ENCODE measurements at places on chromosomes 5 and 9. TPM values are rescaled to one million over a fixed set of nuclear protein-coding genes. Genes with fewer than 3 reads are reported as not detected.

GRCh38 chr9:1253064-1253979 is 203.2 kb downstream of the DMRT2 start:
- no peaks in the 10 kb centered on the region for H3K36me3 ChIP-seq
- no peak overlapping the region for H3K27ac ChIP-seq
- H3K27me3 ChIP-seq, result no peaks in the 10 kb centered on the region
- DNase-seq, result no peak

DNA sequence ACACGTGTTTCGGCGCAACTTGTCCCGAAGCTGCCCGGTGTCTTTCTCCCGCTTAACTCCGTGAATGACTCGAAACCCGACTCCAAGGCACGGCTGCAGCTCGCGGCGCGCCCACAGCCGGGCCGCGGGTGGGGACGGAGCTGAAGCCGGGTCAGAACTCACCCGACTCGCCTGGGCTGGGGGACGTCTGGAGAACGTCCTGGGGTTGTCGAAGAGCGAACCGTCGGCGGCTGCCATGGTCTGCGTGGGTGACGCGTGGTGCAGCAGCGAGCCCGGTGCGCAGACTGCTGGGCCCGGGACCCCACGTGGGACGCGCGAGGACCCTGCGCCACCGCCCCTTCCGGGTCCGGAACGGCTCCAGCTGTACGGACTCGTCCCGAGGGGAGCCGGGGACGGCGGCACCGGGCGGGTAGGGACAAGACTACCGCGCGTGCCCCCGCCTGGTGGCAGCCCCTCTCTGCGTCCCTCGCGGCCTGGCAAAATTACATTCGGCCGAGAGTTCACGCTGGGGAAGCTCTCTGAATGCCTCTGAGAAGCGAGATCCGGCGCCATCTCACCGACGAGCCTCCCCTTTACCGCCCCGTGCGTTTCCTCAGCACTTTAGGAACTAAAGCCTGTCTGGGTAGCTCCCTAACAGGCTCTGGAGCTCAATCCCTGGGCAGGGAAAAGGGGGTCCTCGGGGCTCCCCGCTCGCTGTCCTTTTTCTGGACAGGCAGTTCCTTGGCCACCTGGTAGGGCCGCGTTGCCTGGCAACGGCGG is at the start of gene DDX31:
DDX31 (minus strand) TSS at position 286 of the 759 bp plus-strand sequence; CDS start at position 237, 49 bp downstream.
- DNase-seq, result peak; percentile 83
- H3K27me3 ChIP-seq, result no peaks in the 10 kb centered on the region
- peak within 1 kb of the TSS; percentile 100 for H3K4me3 ChIP-seq
- H3K4me1 ChIP-seq, result peaks cover 32% of the 10 kb centered on the region

GRCh38 chr5:33795496-33795895 is 96.3 kb downstream of the ADAMTS12 start:
- DNase-seq, result no peak
- H3K27ac ChIP-seq, result no peak overlapping the region
- H3K36me3 ChIP-seq, result no peaks in the 10 kb centered on the region
- H3K4me3 ChIP-seq, result no peak overlapping the region
- H3K4me1 ChIP-seq, result no peaks in the 10 kb centered on the region

DNA sequence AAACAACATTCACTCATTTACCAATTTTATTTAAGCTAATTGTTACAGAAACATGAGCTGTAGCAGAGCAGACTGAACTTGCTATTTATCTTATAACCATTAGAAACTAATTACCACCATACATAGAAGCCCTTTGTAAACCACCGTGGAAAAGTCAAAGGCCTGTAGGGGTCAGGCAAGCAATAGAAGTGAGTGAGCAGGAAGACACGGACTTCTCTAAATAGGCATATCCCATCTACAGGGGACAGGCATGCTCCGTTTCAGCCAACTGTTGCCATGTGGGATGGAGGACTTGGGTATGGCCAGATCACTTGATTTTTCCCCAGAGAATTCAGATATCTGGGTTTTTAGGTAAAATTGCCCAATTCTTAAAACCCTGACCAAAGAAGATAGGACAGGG is 44.8 kb downstream of the PRRC1 start:
- DNase-seq, result no peak
- H3K27me3 ChIP-seq, result peaks cover 5% of the 10 kb centered on the region
- H3K36me3 ChIP-seq, result no peaks in the 10 kb centered on the region
- H3K27ac ChIP-seq, result no peak overlapping the region
- no peak overlapping the region for H3K4me3 ChIP-seq

The PHF24 gene
- not detected for total RNA-seq

GRCh38 chr9:79788662-79789061 is 216.9 kb downstream of the TLE4 start:
- no peaks in the 10 kb centered on the region for H3K4me1 ChIP-seq
- H3K4me3 ChIP-seq, result no peak overlapping the region
- H3K27ac ChIP-seq, result no peak overlapping the region
- no peak for DNase-seq

The TAF9 gene
- total RNA-seq, result 54.2 TPM

GRCh38 chr5:57703721-57704120 is 221.1 kb upstream of the ACTBL2 start:
- H3K36me3 ChIP-seq, result no peaks in the 10 kb centered on the region
- H3K27me3 ChIP-seq, result no peaks in the 10 kb centered on the region
- H3K4me3 ChIP-seq, result no peak overlapping the region
- H3K27ac ChIP-seq, result no peak overlapping the region

DNA sequence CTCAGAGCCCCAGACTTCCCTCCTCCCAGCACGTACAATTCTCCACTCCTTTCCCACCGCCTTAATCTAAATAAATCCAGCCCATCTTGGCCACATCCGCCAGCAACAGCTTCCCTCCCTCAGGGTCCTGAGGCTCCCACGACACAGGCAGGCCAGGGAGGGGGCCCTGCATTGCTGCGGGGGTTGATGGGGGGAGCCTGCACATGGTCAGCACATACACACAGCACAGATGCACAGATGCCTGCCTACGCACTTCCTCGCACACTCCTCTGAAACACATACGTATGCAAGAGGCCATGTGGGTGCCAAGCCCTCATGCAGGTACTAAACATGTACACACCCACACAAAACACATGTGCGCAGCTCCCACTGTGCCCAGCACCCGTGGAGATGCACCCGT is 14.8 kb downstream of the PDGFRB start:
- H3K36me3 ChIP-seq, result no peaks in the 10 kb centered on the region
- no peak overlapping the region for H3K4me3 ChIP-seq
- no peaks in the 10 kb centered on the region for H3K4me1 ChIP-seq
- DNase-seq, result no peak

DNA sequence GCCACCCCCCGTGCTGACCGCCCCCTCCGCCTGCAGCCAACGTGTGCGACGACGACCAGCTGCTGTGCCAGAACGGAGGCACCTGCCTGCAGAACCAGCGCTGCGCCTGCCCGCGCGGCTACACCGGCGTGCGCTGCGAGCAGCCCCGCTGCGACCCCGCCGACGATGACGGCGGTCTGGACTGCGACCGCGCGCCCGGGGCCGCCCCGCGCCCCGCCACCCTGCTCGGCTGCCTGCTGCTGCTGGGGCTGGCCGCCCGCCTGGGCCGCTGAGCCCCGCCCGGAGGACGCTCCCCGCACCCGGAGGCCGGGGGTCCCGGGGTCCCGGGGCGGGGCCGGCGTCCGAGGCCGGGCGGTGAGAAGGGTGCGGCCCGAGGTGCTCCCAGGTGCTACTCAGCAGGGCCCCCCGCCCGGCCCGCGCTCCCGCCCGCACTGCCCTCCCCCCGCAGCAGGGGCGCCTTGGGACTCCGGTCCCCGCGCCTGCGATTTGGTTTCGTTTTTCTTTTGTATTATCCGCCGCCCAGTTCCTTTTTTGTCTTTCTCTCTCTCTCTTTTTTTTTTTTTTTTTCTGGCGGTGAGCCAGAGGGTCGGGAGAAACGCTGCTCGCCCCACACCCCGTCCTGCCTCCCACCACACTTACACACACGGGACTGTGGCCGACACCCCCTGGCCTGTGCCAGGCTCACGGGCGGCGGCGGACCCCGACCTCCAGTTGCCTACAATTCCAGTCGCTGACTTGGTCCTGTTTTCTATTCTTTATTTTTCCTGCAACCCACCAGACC is 80.2 kb downstream of the NTNG2 start:
- no peaks in the 10 kb centered on the region for H3K36me3 ChIP-seq
- peaks cover 10% of the 10 kb centered on the region for H3K27me3 ChIP-seq
- DNase-seq, result peak; percentile 82
- H3K4me1 ChIP-seq, result peaks cover 31% of the 10 kb centered on the region

- H3K4me3 ChIP-seq, result no peak overlapping the region
- no peaks in the 10 kb centered on the region for H3K36me3 ChIP-seq
- no peak for DNase-seq
- no peak overlapping the region for H3K27ac ChIP-seq
These were observed 65.5 kb upstream of the ABCA1 start for GRCh38 chr9:104993291-104993963.

- H3K27me3 ChIP-seq, result no peaks in the 10 kb centered on the region
- H3K4me1 ChIP-seq, result no peaks in the 10 kb centered on the region
- no peak overlapping the region for H3K27ac ChIP-seq
- DNase-seq, result no peak
- H3K36me3 ChIP-seq, result no peaks in the 10 kb centered on the region
- H3K4me3 ChIP-seq, result no peak overlapping the region
These were observed 86.2 kb downstream of the PTPN3 start for GRCh38 chr9:109411798-109412352.

The PRUNE2 gene
- total RNA-seq, result not detected

The ZNF622 gene
- total RNA-seq, result 54.1 TPM

DNA sequence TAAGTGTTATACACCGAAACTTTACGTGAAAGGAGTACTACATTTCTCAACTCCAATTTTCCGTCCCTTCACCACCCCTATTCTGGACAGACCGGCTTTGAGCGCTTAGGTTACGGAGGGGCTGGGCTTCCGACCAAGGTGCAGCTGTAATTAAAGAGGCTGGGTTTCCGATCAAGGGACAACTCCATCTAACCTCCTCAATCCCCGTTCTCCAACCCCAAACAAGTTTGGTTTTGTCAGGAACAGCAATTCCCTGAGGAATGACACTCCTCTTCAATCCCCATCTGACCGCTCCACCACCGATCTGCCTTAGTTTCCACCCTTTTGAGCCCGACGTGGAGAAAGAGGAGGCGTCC is 577 bp downstream of the TUT7 start:
- H3K36me3 ChIP-seq, result no peaks in the 10 kb centered on the region
- DNase-seq, result peak; percentile 4
- no peaks in the 10 kb centered on the region for H3K27me3 ChIP-seq
- peaks cover 29% of the 10 kb centered on the region for H3K4me1 ChIP-seq
- H3K27ac ChIP-seq, result peak overlapping the region; percentile 75

The SLC28A3 gene
- not detected for total RNA-seq

The SPATA31E1 gene
- not detected for total RNA-seq

DNA sequence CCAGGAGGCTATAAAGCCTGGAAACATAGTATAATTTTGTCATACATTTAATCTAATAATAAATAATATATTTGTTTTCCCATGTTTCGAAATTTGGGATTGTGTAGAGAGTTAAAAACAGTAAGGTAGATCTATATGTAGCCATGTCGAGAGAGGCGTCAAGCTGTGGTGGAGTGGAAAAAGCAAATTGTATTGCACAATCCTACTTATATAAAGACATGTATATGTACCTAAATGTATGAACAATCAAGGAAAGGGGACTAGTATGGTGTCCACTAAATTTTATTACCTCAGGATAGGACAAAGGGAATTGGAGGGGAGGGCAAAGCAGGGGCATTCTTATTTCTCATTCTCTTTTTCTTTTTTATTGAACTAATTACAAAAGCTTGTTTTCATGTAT is 52.0 kb downstream of the GLRA1 start:
- no peak overlapping the region for H3K27ac ChIP-seq
- H3K36me3 ChIP-seq, result no peaks in the 10 kb centered on the region
- peaks cover 6% of the 10 kb centered on the region for H3K4me1 ChIP-seq
- no peaks in the 10 kb centered on the region for H3K27me3 ChIP-seq
- no peak for DNase-seq

GRCh38 chr5:134846641-134846960 is 833 bp downstream of the C5orf24 start:
- H3K4me1 ChIP-seq, result peaks cover 38% of the 10 kb centered on the region
- peak overlapping the region; percentile 76 for H3K4me3 ChIP-seq

GRCh38 chr9:125752070-125752628 is 5.0 kb downstream of the PBX3 start:
- no peak overlapping the region for H3K27ac ChIP-seq
- H3K27me3 ChIP-seq, result no peaks in the 10 kb centered on the region
- peaks cover 6% of the 10 kb centered on the region for H3K4me1 ChIP-seq
- H3K36me3 ChIP-seq, result no peaks in the 10 kb centered on the region

GRCh38 chr9:6639622-6640021 is 5.9 kb downstream of the GLDC start:
- no peak overlapping the region for H3K27ac ChIP-seq
- no peaks in the 10 kb centered on the region for H3K36me3 ChIP-seq
- DNase-seq, result no peak
- H3K27me3 ChIP-seq, result peaks cover 28% of the 10 kb centered on the region

DNA sequence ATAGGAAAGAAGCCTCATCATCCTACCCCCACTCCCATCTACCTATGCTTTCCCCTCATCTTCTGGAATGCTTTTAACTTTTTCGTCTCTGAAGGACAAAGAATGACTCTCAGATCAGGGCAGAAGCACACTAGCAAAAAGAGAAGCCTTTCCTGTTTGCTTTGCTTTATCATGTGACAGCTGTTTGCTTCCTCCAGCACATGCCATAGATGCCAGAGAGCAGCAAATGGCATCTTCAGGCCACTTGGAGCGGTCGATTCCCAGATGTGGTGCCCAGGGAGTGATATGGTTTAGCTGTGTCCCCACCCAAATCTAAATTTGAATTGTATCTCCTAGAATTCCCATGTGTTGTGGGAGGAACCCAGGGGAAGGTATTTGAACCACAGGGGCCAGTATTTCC is 294.8 kb downstream of the GADD45G start:
- H3K27me3 ChIP-seq, result no peaks in the 10 kb centered on the region
- H3K4me1 ChIP-seq, result no peaks in the 10 kb centered on the region
- no peak overlapping the region for H3K27ac ChIP-seq
- H3K4me3 ChIP-seq, result no peak overlapping the region

The PCDHGC4 gene
- not detected for total RNA-seq

GRCh38 chr5:174093123-174093522 is 47.6 kb downstream of the NSG2 start:
- H3K4me1 ChIP-seq, result no peaks in the 10 kb centered on the region
- no peaks in the 10 kb centered on the region for H3K27me3 ChIP-seq
- DNase-seq, result no peak
- no peaks in the 10 kb centered on the region for H3K36me3 ChIP-seq
- H3K27ac ChIP-seq, result no peak overlapping the region

The POLE3 gene
- total RNA-seq, result 64.9 TPM

- DNase-seq, result no peak
- H3K27ac ChIP-seq, result no peak overlapping the region
- no peak overlapping the region for H3K4me3 ChIP-seq
- no peaks in the 10 kb centered on the region for H3K36me3 ChIP-seq
These were observed 10.6 kb upstream of the PRLR start for GRCh38 chr5:35240892-35241291.

The RIC1 gene
- 26.3 TPM for total RNA-seq

The RUFY1 gene
- total RNA-seq, result 19.5 TPM

The FAM219A gene
- total RNA-seq, result 7.7 TPM

DNA sequence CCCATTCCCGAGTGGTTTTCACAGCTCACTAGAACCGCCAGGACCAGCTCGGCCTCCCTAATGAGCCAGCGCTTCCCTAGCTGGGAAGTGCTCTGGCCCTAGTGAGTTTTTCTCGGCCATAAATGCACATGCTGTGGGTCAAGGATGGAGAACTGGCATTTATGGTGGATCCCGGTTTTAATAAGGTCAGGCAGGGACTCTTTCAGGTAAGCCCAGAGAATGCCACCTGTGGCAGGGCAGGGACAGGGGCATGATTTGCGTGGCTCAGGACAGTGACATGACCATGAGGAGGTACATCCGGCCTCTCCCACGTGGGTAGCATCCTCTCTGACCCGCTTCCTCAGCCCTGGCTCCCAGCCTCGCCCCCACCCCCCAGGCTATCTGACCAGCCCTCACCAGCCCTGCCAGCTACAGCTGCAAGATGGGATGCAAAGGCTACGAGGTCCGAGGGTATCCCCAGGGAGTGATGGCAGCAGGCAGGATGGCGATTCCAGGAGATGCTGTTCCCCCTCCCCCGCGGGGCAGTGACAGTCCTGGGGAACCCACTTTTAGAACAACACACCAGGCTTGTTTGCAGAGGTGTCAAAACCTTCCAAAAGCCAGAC is 60.3 kb upstream of the ADAMTS2 start:
- H3K4me1 ChIP-seq, result no peaks in the 10 kb centered on the region
- no peaks in the 10 kb centered on the region for H3K36me3 ChIP-seq
- H3K27ac ChIP-seq, result no peak overlapping the region
